WERI-Rb-1 (cell line): ENCODE measurements at places on chromosomes 2 and 18.

DNA sequence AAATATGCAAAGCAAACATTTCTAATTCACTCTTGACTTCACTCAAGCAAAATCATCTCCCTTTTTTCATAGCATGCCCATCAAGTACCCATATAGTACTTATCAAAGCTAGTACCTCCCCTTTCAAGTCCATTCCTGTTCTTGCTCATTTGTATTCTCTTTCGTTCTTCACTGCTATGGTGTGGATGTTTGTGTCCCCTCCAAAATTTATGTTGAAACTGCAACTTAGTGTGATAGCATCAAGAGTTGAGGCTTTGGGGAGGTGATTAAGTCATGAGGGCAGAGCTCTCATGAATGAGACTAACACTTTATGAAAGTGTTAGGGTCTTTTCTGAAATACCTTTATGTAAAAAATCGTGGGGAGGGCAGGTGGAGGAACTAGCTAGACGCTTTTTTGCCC, 52.9 kb downstream of the RNU4ATAC start:
- DNase-seq: no peak

DNA sequence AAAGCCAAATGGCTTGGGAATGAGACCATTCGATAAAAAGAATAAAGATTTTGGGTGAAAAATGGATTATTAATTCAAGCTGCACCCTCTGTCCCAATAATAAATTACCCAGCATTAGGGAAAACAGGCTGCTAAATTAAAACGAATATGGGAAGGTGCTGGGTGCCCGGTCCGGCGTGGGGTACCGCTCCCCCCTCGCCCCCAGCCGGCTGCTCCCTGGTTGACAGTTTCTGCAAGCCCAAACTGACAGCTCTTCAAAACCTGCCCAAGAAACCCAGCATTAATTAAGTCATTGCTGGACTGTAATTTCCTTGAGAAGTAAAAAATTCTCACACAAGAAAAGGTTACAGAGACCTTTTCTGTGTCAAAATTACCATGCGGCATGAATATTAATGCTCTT, 98.6 kb downstream of the PTGR3 start:
- no peak for DNase-seq

DNA sequence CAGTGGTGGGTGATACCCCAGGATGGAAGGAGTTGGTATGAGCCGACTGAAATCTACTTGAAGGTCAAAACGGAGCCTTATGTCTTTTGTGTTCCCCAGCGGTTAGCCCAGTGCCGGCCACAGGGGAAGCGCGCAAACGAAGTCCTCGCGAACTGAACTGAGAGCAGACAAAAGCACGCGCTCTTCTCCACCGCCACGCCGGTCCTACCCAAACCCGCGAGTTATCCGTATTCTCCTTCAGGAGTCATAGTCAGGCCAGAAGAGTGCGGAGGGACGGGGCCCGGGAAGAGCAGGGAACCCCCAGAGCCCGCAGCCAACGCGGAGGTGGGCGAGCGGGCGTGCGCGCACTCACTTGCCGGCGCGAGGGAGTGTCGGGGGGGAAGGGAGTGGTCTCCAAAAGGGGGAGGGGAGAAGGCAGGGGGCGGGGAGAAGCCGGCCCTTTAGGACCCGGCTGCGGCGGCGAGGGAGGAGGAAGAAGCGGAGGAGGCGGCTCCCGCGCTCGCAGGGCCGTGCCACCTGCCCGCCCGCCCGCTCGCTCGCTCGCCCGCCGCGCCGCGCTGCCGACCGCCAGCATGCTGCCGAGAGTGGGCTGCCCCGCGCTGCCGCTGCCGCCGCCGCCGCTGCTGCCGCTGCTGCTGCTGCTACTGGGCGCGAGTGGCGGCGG, at the start of gene IGFBP2:
Gene IGFBP2, plus strand, starts transcription at position 469 of the 664 bp plus-strand sequence. Its CDS starts 104 bp downstream, at position 573.
- peak; percentile 71 for DNase-seq

DNA sequence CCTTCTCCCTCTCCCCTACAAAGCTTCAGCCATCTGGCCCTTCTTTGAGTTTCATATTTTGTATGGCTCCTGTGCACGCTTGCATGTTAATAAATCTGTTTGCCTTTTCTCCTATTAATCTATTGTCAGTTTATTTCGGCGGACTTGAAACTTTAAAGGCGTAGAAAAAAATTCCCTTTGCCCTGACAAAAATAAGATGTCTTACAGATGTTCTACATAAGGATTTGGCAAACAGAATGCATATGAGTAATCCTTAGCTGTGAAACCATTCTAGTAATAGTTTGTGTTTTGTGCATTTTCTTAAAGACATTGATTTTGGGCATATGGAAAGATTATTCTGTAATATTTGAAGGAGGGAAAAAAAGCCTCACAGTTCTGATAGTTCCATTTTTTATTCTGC, 15.0 kb upstream of the BMPR2 start:
- DNase-seq: no peak
